ENCODE measurements at places on chromosomes 11 and 22.
A peak's percentile ranks its signal among the peaks of the same experiment; 100 is the strongest.

- no peak for DNase-seq
Observed at GRCh38 chr11:125345421-125346178, 150.5 kb downstream of the FEZ1 start.

GRCh38 chr11:77821349-77821851 lies 456 bp downstream of the AAMDC start:
- no peak for DNase-seq

- DNase-seq = no peak
Observed at GRCh38 chr11:60860943-60861342, 5.2 kb upstream of the PTGDR2 start.

DNA sequence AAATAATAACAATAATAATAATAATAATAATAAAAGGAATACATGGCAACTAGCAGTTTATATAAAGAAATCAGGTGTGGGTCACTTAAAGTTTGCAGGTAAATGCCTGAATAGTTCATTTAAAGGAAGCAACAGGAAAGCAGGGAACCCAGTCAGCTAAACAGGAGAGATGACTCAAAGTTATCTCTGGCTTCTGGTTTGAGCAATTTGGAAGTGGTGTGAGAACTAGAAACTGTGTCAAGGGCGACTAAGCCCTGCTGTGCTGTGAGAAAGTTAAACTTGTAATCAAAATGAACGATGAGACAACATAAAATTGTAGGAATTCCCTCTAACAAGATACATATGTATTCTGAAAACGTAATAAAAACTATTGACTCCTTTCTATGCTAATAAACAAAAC lies 35.5 kb downstream of the SLC22A9 start:
- DNase-seq = no peak

GRCh38 chr22:24515027-24515338 lies 19.9 kb downstream of the UPB1 start:
- DNase-seq = no peak

DNA sequence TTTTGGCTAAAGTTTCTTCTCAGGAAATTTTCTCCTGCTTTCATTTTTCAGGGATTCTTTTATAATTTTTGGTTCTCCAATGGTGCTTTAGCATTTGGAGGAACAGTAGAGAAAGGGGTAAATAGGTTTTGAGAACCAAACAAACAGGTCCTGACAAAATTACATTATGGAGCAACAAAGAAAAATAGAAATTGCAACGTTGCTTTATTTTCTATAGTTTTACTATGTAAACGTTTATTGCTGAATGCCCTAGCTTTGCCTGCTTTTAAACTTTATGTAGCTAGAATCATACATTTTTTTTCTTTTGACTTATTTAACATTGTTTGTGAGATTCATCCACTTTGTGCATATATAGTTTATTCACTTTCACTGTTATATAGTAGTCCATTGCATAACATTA lies 43.8 kb upstream of the OR5P2 start:
- no peak for DNase-seq

DNA sequence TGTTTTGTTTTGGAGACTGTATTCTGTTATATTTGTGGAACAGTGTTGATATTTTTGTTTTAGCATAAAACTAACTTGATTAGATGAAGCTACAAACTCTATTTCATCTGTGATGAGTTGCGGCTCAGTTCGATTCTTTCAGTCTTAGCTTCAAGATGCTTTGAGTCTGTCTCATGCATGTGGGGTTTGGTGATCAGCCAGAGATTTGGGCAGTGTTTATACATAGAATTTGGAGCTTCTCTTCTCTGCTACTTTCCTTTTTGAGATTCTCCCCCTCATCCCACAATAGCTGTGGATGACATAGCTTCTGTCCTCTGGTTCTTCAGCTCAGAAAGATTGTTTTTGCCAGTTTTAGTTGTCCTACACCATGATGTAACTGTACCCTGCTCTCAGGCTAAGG lies 90.4 kb downstream of the ARHGAP20 start:
- no peak for DNase-seq

- peak; percentile 91 for DNase-seq
Observed at GRCh38 chr11:67507864-67508485, at the start of gene CDK2AP2. Gene CDK2AP2, minus strand, starts transcription at chr11:67508162. Its CDS starts 80 bp downstream, at chr11:67508082.

GRCh38 chr22:30277547-30278344 lies 11.1 kb upstream of the OSM start:
- DNase-seq = no peak

DNA sequence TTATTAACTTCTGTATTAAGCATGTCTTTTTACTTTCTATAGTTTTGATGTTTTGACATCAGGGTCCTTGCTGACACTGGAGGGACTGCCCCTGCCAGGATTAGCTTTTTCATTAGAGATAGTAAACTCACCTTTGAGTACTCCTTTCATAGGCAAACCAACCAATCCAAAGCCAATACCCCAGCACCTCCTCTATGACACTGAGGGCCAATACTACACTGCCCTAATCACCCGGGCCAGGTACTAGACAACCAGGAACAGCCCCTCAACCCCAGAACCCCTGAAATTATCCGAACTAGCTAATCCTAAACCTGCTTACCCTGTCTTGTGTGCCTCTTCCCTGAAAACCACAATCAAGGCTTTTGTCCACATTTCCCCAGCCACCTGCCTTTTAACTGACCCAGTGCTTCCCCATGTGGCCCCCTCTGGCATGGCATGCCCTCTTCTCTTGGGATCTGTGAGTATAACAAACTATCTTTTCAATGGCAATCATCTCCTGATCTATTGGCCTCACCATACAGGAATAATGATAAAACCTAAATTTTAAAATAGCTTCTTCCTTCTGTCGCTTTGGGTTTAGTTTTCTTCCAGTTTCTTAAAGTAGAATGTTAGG lies 31.2 kb downstream of the RAB6A start:
- DNase-seq = no peak

DNA sequence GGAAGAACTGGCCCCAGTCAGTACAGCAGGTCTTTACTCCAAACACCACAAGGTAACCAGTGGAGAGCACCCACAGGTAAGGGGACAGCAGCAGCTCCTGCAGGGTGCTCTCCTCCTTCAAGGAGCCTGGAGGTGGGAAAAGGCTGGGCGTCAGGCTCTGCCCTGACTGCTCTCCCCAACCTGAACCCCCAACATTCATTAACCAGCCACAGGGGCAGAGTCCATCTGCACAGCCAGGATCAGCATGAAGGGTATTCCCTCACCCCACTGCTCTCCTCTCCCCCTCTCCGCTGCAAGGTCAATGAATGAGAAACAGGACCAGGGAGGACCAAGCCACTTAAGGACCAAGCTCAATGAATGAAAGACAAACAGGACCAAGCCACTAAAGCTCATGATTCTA lies 3.7 kb downstream of the SLC37A4 start:
- no peak for DNase-seq

- DNase-seq = no peak
Observed at GRCh38 chr11:34256626-34257025, 101.2 kb downstream of the ABTB2 start.

DNA sequence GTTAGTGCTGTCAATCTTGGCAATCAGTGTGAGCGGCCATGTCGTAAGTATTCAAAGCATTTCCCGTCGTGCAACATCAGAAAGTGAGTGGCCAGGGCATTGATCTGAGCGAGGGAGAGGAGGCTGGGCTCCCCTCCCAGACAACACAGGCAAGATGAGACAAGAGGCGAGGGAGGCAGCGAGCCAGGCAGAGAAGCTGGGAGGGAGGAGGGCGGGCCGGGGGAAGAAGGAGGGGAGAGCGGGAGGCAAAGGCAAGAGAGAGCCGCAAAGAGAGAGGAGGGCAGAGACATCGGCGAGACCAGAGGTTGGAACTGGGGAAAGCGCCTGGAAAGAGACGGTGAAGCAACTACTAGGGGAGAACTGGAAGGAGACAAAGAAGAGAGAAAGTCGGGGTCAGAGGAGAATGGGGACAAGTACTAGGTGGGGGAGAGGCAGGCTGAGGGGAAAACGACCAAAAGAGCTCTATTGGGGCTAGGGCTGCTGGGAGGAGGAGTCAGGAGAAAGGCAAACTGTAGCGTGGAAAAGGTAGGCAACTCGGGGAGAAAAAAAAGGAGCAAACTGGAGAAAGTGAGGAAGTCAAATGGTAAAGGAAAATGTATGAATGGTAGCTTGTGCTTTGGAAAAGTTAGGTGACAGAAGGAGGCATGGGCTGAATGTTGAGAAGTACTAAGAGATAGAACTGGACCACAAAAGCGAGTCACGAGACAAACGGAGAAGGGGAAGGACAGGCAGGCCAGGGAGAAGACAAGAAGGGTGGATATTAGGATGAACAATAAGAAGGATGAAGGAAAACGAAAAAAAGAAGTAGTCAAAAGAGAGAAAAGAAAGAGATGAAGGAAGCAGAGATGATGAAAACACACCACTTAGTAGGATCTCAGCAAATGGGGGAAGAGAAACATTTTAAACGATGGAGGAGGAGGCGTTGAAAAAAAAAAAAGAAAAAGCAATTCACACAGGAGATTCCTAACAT lies 130.5 kb upstream of the C11orf58 start:
- no peak for DNase-seq

GRCh38 chr11:57394203-57394965 lies 3.9 kb upstream of the PRG2 start:
- no peak for DNase-seq

GRCh38 chr11:65113361-65113756 lies 1.7 kb downstream of the TM7SF2 start:
- no peak for DNase-seq

- DNase-seq = no peak
Observed at GRCh38 chr11:107844041-107844440, 14.5 kb downstream of the SLC35F2 start.

- DNase-seq = no peak
Observed at GRCh38 chr11:73281796-73282660, 9.9 kb downstream of the P2RY6 start.

DNA sequence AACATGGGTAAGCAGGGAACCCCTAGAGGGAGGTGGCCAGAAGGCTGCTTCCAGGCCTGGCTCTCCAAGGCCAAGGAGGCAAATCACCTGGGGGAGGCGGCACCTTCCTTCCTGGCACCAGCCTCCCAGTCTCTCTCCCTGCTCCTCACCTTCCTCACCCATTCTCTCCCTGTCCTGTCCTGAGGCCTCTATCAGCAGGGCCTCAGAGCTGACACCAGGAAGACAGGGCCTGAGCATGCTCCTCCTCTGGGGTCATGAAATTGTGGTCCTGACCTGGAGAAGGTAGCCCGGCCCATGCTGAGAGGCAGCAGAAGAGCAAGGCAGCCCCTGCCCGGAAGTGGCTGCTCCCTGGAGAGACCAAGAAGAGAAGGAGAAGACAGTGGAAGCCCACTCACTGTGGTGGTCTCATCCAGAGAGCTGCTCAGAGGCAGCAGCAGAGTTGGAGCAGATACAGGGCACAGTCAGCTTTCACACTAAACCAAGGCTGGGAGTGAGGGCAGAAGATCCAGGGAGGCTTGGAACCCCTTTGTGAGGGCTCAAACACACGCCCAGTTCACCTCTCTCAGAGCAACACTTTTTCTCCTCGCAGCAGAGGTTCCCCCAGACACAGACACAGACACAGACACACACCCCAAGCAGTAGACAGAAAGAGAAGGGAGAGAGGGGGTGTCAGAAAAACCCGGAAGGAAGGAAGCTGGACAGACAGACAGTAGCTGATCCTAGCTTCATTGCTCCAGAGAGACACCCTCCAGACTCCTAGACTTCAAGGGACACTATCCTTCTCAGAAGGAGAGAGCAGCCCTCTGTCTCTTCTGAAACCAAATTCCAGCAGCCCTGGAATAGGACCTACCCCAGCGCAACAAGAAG lies 1.8 kb downstream of the BCL9L start:
- DNase-seq = peak; percentile 49

GRCh38 chr11:7590529-7590928 lies 76.7 kb downstream of the PPFIBP2 start:
- no peak for DNase-seq

DNA sequence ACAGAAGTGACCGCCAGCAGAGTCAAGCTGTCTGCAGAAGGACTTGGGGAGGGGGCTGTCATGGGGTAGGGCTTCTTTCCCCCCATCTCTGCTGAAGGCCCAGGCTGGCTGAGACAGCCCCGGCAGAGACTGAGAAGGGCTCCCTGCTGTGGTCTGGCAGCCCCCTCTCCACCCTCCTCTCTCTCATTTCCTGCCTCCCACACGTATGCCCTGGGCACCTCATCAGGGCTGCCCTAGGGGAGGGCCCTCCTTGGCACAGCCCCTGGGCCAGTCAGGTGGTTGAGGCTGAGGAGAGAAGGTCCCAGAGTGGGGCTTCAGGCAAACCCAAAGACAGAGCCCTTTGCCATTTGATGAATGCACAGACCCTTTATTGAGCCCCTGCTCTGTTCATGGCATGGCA lies 3.6 kb downstream of the RASD2 start:
- no peak for DNase-seq

DNA sequence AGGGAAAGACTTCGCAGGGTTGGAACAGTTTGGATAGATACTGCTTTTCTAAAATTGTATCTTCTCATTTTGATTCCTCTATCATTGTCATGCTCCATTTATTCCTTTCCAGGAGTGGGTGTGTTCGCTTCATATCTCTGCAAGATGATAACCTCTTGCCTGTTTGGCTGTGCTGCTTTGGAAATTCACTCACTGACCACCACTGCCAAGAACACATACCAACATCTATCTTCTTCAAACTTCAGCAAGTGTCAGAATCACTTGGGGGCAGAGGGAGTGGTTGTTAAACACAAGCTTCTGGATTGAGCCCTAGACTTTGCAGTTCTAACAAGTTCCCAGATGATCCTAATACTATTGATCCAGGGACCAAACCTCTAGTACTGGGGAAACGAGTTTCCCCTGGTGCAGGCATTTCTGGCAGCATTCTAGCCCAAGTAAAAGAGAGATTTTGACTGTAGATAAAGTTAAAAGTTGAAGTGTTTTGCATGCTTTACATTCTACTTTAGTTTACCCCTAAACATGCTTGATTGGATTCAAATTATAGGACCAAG lies 11.5 kb upstream of the DKK3 start:
- no peak for DNase-seq

- DNase-seq = no peak
Observed at GRCh38 chr11:128165572-128165971, 421.8 kb downstream of the ETS1 start.

DNA sequence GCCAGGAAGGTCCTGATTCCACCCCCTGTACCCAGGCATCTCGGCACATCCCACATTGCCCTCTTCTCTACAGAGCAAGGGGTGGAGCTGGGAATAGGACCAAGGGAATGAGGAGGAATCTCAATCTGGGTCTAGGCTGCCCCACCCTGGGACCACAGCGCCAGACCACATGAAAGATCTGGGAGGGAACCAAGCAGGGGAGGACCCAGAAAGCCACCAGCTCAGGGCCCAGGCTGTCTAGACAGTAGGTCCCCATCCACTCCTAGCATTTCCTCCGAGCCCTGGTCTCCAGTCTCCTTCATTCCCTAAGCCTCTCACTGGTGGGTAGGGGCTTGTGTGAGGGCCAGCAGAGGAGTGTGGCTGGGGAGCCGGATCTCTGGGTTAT lies 11.6 kb downstream of the PHLDB1 start:
- DNase-seq = no peak

DNA sequence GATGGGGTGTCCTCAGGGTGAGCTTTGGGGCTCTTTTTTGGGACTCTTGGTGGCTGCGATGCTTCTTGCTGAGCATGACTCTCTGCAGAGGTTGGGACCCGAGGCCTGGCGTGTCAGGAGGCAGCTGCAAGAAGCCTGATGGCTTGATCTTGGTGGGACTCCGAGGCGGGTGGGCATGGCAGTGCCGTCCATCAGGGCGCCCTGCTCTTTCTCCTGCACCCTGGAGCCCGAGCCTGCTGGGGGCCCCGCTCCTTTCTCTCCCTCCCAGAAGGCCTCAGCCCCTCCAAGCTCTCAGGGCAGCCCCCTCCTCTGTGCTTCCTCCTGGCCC lies 432.7 kb downstream of the TBC1D22A start:
- DNase-seq = no peak

Data from central memory CD8-positive, alpha-beta T cell (primary cell).